ENCODE measurements at places on chromosomes 5 and 9.

- no peak for DNase-seq
These were observed 56.6 kb downstream of the NDUFS4 start for GRCh38 chr5:53616939-53617549.

DNA sequence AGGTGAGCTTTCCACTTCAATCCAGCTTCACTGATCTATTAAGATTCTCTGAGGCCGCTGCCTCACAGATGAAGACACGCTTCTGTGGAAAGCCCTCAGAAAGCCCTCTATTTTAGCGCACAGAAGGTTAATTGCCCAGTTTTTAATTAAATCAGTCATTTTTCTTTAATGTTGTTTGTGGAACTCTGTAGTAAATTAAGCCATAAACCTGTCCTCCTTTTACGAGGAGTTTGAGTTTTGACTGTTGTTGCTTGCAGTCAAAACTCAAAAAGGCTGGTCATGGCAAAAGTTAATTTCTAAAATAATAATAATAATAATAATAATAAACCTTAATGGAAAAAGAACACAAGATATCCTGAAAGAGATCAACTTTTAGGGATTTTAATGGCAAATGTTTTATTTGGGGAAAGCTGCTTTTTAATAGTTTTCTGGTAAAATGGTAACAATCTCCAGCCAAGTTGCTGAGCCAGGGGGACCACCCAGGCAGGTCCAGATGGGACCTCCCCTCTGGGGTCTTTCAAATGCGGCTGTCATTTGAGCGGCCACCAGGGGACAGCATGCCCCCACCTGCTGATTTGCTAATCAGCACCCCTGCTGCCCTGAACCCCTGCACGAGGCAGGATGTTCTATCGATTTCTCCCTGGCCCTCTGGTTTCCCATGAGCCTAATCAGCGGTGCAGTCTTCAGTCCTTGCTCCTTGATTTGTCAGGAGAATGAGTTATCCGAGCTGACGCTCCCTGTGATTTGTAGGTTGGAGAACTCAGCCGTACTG is 247.2 kb downstream of the FSTL4 start:
- no peak for DNase-seq

DNA sequence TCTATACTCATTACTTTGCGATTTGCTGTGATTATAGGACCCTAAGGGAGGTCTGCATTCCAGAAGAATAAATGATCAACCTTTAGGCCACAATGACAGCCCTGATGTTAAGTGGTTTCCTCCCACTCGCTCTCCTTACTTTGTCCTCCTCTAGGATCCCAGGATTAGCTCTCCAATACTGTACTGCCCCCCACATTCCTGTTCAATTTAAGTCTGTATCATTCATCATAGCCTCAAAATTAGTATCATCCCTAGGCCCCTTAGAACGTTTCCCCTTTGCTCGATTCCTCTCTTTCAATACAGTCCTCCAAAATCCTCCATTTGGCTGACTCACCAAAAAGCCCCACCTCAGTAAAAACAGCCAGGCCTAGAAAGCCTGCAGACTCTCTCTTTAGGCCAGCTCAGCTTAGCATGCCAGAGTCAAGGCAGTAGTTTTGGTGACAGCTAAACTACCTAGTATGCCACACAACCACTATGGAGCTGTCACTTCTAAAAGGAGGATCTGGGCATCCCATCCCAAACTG is 24.4 kb downstream of the RNF145 start:
- no peak for DNase-seq

GRCh38 chr9:93256878-93257807 is 73.2 kb downstream of the WNK2 start:
- no peak for DNase-seq

GRCh38 chr5:56673171-56673570 is 142.2 kb upstream of the MAP3K1 start:
- no peak for DNase-seq

GRCh38 chr5:177425801-177426565 is 493 bp upstream of the GRK6 start:
- DNase-seq: peak; percentile 99

DNA sequence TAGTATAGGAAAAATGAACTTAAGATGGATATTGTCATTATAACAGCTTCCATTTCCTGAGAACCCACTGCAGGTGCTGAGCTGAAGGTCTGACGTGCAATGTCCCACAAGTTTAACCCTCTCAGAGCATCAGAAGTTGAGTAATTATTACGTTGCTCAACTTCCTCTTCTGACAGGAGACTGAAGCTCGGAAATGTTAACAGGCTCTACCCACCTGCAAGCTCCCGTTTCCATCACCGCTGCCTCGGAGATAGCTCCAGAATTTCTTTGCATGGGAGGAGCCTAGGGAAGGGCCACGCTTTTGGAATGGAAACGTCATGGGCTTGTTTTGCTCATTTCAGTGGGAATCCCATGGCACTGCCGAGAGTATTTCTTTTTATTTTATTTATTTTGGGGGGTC is 1.0 kb upstream of the NTMT1 start:
- no peak for DNase-seq

DNA sequence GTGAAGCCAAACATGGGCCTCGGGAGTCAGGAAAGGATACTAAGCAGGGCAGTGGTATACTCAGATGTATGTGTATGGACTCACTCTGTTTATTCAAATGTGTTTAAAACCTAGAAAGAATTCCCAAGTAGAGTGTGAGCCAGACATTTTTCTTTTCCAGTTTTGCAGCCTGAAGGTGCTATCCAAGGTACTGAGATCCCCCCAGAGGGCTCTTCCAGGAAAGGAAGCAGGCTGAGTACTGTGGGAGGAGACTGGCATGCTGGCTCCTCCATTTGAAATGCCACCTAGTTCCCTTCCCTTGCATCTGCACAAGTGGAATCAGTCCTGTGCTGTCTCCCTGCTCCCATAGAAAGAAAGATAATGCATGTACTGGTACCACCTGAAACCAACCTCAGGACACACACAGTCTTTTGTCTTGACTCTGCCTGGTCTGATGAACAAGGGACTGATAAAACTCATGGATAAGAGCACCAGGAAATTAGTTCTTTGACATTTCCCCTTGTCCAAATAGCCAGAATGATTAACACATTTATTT is 85.9 kb downstream of the HRH2 start:
- no peak for DNase-seq

- no peak for DNase-seq
These were observed 414.7 kb downstream of the KDM4C start for GRCh38 chr9:7172154-7173115.

GRCh38 chr9:68437785-68438184 is 81.4 kb downstream of the PGM5 start:
- peak; percentile 8 for DNase-seq

GRCh38 chr9:133996531-133997520 is 4.7 kb upstream of the VAV2 start:
- DNase-seq: no peak

GRCh38 chr9:7342736-7343135 is 456.8 kb downstream of the DMAC1 start:
- no peak for DNase-seq

DNA sequence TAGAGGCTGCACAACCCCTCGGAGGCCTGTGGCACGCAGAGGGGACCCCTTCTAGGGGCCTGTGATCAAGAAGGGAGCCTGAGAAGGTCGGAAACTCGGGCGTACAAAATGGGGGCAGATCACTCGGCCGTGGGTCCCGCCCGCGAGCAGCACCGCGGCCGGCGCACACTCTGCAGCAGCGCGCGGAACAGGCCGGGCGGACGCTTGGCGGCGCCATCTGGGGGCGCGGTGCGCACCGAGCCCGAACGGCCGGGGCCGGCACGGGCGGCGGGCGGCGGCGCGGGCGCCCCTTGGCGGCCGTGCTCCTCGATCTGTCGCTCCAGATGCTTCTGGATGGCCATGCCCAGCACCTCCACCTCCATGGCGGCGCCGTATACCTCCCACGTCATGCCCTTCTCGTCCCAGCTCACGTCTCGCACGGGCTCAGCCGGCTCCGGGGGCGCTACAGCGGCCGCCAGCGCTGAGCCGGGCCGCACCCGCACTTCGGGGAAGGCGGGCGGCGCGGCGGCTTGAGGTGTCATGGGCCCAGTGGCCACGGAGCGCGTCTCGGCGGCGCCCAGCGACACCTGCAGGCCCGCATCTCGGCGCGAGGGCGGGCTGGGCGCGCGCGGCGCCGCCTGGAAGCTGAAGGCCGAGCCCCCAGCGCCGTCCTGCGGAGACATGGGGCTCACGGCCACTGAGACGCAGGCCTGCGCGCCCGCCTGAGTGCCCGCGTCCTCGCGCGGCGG is 13.1 kb downstream of the GPRIN1 start:
- no peak for DNase-seq

DNA sequence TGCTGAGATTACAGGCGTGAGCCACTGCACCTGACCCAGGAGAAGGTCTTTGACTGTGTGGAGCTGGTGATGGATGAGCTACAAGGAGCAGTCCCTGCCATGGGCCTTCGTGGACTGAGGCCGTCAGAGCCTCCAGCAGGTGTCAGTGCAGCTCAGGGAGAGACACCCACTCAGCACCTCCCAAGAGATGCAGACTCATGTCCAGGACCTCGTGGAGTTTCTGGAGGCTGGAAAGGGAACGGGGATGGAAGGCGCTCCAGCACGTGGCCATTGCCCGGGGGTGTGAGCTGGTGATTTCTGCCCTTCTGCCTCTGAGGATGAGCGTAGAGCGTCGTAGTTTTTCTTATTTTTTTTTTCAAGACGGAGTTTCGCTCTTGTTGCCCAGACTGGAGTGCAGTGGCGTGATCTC is 9.5 kb downstream of the TOR4A start:
- DNase-seq: peak; percentile 13

- DNase-seq: no peak
These were observed 310.2 kb upstream of the RGMB start for GRCh38 chr5:98463222-98463621.

GRCh38 chr5:3993856-3994473 is 398.3 kb downstream of the IRX1 start:
- DNase-seq: no peak

GRCh38 chr5:177300236-177300880 is 3.2 kb downstream of the RAB24 start:
- DNase-seq: no peak

GRCh38 chr5:151038412-151038745 is 18.0 kb downstream of the GPX3 start:
- no peak for DNase-seq

DNA sequence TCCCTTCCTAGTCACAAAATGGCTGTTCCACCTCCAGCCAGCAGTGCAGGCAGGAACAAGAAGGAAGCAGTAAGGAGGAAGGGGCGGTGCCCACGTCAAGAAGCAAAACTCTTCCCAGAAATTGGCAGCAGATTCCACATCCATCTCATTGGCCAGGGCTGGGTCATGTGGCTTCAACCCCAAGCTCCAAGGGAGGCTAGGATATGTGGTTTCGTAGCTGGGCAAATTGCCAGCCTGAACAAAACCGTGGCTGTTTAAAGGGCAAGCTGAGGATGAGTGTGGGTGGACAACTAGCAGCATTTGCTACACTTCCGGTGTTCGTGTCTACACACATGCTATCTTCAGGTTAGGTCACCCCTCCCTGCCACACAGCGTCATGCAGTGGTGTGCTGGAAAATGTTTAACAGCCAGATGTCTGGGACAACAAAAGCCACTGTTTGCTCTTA is 92.1 kb upstream of the MAP1B start:
- no peak for DNase-seq

DNA sequence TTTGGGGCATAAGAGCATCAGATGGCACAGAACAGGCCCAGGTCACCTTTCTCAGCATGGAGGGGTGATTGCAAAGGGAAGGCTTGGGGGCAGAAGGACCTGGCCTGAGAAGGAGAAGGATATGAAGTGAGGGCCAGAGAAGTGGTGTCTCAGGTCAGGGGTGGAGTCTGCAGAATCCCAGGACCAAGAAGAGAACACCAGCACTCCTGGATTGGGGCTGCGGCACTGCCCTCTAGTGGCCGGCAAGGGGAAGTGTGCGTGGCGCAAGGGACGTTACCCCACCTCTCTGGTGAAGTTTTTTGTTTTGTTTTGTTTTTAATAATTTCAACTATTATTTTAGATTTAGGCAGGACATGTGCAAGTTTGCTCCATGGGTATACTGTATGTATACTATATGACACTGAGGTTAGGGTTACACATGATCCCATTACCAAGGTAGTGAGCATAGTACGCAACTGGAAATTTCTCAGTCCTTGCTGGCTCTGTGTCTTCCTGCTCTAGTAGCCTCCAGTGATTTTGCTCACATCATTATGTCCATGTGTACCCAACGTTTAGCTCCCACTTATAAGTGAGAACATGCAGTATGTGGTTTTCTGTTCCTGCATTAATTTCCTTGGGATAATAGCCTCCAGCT is 1548.6 kb downstream of the EFNA5 start:
- DNase-seq: no peak

DNA sequence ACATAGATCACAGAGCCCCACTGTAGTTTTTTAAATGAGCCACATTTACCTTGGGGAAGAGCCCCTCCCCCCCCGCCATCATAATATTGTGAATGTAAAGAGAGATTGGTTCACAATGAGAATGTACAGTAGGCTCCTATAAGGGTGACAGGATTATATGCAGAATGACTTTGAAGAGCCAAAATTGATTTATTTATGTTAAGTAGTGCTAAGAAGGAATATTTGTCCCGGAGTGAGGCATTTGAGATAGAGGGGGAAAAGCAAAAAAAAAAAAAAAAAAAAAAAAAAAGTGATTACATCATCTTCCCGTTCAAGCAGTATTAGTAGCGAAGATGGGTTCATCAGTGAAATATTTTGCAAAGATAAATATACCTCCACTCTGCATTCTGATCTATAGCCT is 73.9 kb downstream of the PIK3R1 start:
- DNase-seq: peak; percentile 1

GRCh38 chr9:113990975-113991471 is 87.1 kb downstream of the AMBP start:
- no peak for DNase-seq

Data from NCI-H1694 treated with DMSO at 0.1 percent for 48 hours (cell line).